Renal pelvis (tissue), 12 donors: ENCODE measurements at places on chromosomes 7 and 10. TPM values are rescaled to one million over a fixed set of nuclear protein-coding genes. Genes with fewer than 3 reads are reported as not detected.
A peak's percentile ranks its signal among the peaks of the same experiment; 100 is the strongest.

DNA sequence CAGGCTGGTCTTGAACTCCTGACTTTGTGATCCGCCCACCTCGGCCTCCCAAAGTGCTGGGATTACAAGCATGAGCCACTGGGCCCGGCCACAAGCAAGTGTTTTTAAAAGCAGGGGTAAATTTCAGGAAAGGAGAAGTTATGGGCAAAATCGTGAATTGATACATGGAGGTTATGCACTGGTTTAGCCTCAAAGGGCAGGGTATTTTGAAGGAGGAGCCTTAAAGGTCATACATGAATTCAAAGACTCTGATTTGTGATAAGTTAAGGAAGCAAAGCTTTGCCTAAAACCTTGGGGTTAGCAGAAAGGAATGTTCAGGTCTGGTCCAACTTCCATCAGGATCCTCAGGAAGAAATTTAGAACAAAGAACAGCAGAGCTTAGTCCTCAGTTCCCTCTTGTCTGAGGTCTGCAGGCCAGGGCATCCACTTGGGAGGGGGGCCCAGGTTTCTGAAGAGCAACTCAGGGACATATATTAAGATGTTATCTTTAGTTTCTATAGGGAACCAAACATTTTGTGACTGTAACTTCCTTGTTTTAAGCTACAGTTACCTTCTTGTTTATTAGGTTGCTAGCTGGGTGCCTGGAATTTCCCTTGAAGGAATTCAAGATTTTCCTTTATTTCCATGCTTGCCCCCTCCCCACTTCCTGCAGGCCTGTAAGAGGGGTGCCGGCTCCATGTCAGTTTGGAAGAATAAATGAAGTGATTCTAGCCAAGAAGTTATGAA, 2.8 kb upstream of the REPIN1 start:
- no peak for DNase-seq

- no peak for DNase-seq
These were observed 10.2 kb downstream of the TNRC18 start for GRCh38 chr7:5413449-5413786.

GRCh38 chr10:34281661-34282582, 533.2 kb downstream of the PARD3 start:
- DNase-seq: no peak

DNA sequence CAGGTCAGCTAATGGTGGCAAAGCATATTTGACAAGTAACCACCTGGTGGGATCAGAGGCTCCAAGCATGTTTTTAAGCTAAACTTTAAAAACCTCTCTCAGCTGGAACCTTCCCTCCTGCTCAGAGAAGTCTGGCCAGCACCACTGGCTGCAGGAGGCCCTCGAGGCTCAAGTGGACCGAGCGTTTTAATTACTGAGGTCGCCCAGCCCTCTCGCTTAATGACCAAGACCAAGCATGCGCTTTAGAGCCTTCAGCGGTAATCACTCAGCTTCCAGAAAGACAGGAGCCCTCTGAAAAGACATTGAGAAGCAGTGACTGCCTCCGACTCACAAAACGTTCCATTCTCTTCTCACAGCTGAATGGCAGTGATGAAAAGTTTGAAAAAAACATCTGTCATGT, 383.4 kb upstream of the ADARB2 start:
- no peak for DNase-seq

DNA sequence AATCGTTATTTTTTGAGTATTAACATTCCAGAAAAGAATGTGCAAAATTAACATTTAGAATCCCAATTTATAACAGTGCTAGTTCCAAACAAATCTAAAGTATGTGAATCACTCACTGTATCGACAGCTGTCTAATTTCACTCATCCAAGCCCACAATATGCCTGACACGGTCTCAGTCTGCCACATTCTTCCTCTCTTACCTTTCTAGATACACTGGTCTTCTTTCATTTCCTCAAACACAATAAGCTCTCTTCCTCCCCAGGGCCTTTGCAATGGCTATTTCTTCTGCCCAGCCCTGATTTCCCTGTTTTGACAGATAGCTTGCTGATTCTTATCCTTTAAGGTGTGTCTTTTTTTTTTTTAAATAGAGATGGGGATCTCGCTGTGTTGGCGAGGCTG, 48.8 kb downstream of the UBE2H start:
- DNase-seq: no peak

DNA sequence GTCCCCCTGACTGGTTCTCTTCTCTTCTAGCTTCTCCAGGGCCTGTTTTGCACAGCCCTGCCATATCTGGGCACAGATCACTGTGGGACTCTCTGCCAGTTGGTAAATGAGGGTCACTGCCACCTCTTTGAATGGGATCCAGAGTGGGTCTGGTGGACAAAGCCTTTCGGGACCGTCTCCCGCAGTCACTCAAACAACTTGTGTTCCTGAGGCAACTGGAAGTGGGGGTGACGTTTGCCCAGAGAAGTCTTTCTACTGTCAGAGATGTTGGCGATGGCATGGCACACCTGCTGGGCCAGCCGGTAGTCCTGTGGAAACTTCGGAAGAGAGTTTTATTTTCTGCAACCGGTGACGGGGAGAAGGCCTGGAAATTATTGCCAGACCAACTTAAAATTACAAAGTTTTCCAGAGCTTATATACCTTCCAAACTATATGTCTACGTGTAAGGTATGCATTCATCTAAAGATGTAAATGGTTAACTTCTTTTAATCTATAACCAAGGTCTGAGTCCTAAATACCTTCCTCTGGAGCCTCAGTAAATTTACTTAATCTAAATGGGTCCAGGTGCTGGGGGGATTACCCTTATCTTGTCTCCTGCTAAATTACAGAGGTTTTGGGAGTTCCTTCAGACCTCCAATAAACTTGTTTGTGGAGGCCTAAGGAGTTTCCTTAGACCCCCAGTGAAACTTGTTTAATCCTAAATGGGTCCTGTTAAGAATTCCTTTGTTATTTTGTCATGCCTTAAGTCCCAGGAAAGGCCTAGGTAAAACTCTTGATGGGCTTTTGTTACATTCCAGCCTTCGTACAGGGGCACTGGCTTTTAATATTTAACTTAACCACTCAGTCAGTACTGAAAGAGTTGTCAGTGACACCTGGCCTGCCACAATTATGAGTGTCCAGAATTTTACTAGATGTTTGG, 94.0 kb downstream of the NPSR1 start:
- DNase-seq: peak; percentile 20

- DNase-seq: no peak
These were observed 2.3 kb downstream of the INPP5A start for GRCh38 chr10:132539894-132540293.

GRCh38 chr10:7006566-7006965, 404.3 kb downstream of the SFMBT2 start:
- DNase-seq: no peak

DNA sequence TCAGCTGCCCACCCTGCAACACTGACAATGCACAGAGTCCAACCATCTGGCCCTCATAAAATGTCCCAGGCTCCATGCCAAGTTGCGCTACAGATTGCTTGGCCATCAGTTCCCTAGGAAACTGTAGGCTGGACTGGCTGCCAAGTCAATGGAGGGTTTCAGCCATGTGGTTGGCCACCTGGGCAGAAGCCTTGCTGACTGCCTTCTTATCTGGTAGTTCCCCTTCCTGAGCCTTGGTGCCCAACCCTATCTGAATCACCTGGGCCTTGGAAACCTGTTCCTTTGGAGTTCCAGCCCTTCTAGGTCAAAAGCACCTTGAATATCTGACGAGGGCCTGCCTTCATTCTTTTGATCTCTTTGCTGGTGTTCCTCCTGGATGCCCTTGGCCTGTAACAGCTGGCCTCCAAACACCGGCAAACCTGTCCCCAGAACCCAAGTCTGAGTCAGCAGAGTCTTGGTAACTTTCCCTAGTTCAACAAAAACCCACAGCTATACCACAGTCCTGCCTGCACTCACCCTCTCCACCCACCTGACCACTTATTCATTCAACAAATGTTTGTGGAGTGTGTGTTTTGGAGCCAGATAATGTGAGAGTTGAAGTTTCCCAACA, 37.4 kb upstream of the KDM7A start:
- no peak for DNase-seq

GRCh38 chr10:5679606-5680005, 5.0 kb upstream of the TASOR2 start:
- DNase-seq: no peak

- DNase-seq: no peak
These were observed 21.8 kb upstream of the SMNDC1 start for GRCh38 chr10:110326351-110327032.

GRCh38 chr10:117509573-117509972, 33.0 kb upstream of the EMX2 start:
- no peak for DNase-seq

DNA sequence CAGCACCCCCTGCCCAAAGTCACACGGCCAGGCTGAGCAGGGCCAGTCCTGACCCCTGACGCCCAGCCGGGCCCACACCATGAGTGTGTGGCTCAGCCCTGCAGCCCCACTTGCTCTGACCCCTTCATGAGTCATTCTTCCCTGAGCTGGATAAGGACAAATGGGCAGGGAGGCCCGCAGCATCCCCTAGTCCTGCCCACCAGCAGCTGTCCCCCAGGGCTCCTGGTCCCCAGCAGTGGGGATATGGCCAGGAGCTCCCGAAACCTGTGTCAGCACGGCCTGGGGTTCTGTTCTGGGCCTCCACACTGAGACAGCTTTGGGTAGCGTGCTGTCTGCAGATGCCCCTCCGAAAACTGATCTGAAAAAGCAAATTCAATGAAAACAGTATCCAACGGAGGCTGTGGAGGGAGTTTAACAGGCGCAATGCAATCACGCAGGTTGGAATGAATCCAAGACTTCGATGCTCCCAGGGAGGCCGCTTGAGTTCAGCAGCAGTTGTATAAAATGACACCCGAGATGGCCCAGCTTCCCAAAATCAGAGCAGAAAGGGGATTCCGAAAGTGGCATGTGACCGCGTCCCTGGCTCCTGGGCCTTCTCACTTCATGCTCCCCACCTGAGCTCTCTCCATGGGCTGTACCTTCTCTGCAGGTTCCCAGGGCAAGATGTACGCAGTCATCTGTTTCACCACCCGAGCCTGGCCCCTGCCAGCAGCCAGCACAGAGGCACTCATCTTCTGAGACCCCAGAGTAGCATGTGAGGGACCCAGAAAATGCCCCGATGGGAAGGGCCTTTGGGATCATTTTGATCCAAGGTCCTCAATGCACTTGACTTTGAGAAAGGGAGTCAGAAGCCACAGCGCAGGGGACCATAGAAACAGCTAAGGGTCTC, 214.1 kb downstream of the USP6NL start:
- no peak for DNase-seq

GRCh38 chr7:46814516-46815250, 767.2 kb downstream of the TNS3 start:
- DNase-seq: no peak

GRCh38 chr10:48322017-48322416, 15.5 kb downstream of the MAPK8 start:
- no peak for DNase-seq

DNA sequence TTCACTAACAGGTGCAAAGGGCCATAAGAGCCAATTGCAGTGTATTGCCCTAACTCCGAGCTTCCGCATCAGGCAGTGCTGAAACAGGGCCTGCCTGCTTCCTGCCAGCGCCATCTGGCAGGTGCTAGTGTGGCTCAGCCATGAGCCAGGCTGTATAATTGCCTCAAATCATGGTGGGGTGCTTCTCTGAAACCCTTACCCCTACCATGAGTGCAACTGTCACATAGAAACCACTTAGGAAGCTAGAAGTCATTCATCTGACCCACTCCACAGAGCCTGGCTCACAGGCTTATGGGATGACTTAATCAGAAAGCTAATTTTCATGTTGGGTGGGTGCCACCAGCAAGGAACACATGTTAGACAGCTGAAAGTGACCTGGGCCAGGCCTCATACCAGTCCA, 133.3 kb upstream of the LAMB4 start:
- DNase-seq: no peak

- no peak for DNase-seq
These were observed 129.6 kb downstream of the DKK1 start for GRCh38 chr10:52443419-52444388.

DNA sequence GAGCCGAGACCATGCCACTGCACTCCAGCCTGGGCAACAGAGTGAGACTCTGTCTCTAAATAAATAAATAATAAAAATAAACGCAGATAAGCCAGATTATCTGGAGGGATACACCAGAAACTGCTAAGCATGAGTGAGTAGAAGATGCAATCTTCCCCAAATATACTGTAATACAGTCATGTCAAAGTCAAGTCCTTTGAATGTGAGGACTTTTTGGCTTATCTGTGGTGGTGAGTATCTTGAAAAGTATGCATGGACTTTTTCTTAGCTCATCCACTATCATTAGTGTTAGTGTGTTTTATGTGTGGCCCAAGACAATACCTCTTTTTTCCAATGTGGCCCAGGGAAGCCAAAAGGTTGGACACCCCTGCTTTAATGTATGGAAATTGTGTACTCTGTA, 44.7 kb upstream of the PITRM1 start:
- no peak for DNase-seq

DNA sequence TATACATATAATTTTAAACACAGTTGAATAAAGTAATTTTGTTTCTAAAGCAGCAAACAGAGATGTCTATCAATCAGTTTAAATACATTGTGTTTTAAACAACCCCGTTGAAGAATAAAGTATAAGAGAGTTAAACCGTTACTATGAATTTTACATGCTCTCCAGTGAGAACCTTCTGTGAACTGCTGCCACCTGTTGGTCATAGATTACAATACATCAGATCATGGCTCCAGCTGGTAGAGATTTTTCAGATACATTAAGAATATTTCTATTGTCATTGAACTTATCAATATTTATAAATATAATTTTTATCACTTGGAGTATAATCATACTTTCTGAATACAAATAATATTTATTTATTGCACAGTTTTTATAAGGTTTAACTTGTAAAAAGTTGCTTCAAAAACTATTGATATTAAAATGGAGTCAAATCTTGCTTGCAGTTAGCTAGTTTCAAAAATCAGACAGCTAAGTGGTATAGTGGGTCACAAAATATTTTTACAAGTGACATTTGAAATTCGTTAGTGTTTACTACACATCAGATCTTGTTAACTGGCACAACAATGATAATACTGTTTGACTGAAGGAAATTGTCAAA, 561.2 kb upstream of the PHF14 start:
- DNase-seq: peak; percentile 43

DNA sequence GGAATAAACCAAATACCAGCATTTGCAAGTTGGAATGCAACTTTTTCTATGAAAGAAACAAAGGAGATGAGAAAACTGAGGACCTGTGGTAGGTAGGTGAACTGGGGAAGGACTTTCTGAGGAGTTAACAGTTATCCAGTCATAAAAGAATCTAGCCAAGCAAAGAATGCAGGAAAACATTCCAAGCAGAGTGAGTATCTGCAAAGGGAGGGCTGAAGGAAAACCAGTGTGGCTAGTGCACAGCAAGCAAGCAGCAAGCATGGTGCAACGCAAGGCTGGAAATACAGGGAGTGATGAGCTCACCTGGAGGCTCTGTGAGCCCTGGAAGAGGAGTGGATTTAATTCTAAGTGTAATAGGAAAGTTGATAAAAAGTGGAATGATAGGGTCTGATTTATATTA, 44.0 kb downstream of the RTKN2 start:
- no peak for DNase-seq

The STEAP4 gene
- polyA plus RNA-seq: 0.14 TPM

The SYT15 gene
- polyA plus RNA-seq: 10.4 TPM

The C7orf57 gene
- 0.64 TPM for polyA plus RNA-seq

The OPALIN gene
- polyA plus RNA-seq: not detected

The BPGM gene
- polyA plus RNA-seq: 38.6 TPM

The PVRIG gene
- polyA plus RNA-seq: 8.1 TPM

The SLC18A3 gene
- polyA plus RNA-seq: not detected

The PAPSS2 gene
- 28.8 TPM for polyA plus RNA-seq

The IFIT1B gene
- not detected for polyA plus RNA-seq
